Fibroblast of skin of scalp (primary cell): ENCODE measurements at places on chromosomes 3 and 15.

- DNase-seq = peak; percentile 91
Observed at GRCh38 chr3:157248590-157249422, 88.9 kb upstream of the CCNL1 start.

DNA sequence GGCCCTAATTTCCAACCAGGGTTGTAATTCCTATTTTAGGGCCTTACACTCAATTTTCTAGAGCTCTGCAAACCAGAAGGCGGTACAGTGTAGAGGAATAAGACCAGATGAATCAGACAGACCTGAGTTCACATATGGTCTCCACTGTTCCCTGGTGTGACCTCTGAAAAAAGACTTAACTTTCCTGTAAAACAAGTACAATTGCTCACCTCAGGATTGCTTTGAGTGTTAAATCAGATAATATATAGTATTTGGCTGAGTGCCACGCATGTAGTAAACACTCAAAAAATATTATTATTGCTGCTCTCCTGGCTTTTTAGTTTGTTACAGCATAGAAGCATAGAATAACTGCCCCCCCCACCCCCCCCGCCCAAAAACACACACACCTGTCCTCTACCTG is 51.0 kb upstream of the STT3B start:
- DNase-seq = no peak

DNA sequence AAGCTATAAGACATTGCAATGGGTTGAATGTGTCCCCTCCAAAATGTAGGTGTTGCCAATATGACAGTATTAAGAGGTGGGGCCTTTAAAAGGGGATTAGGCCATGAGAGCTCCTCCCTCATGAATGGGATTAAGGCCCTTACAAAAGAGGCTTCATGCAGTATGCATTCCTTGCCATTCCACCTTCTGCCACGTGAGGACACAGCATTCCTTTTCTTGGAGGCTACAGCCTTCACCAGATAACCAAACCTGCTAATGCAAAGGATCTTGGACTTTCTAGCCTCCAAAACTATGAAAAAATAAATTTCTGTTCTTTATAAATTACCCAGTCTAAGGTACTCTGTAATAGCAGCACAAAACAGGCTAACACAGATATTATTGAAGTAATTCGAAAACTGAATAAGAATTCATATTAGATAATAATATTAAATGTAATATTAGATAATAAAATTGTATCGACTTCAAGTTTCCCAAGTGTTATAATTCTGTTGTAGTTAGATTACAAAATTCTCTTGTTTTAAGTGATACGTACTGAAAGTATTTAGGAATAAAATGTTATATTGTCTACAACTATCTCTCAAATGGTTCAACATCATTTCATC is 29.4 kb upstream of the ATP8B4 start:
- peak; percentile 53 for DNase-seq

DNA sequence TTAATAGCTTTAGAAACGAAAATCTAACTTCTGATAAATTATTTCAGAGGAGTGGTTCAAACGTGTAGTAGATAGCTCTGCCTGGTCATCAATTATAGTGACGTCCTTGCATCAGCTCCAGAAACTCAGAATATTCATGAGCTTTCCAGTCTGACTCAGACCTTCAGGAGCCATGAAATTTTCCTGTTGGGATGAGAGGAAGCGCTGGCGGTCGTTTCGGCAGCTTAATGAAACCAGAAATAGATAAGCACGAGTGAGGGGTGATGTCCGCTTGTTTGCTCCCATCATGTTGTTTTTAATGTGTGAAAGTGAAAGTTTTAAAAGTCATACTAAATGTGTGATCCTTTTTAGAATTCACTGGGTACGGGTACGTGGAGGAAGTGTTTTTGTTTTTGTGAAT is 141.1 kb downstream of the PGPEP1L start:
- peak; percentile 77 for DNase-seq

DNA sequence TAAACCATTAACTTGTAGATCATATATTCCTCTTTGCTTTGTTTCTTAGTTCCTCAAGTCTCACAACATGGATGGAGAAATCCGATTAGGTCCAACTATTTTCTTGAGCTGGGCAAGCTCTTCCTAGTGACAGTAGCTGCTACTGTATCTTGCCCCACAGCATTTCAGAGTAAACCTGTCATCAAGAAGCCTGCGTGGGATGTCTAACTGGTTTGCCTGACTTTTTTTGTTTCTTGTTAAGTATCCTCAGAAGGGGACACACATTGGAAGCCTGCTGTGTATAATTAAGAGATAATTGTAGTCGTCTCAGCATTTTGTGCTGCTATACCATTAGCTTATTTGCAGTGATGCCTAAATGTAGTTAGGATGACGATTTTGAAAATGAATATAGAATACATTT is 29.3 kb upstream of the STT3B start:
- DNase-seq = no peak

DNA sequence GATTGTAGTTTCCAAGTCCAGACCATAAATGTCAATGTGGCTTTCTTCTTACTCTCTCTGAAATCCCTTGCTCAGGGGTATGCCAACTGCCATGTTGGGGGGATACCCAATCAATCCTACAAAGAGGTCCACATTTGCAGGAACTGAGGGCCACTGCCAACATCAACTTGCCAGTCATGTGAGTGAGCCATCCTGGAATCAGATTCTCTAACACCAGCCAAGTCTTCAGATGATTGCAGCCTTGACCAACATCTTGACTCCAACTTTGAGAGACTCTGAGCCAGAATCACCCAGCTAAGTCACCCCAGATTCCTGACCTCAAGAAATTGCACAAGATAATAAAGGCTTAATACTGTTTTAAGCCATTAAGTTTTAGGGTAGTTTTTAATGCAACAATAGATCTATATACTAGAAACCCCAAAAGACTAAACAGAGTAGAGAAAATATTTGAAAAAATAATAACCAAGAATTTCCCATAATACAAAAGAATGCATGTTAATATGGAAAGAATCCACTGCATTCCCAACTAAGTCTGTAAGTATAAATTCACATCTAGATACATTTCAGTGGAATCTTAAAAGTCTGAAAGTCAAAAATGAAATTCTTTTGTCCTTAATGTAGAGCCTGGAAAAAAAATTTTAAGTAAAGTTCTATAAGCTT is 22.4 kb downstream of the ISG20 start:
- DNase-seq = peak; percentile 88

DNA sequence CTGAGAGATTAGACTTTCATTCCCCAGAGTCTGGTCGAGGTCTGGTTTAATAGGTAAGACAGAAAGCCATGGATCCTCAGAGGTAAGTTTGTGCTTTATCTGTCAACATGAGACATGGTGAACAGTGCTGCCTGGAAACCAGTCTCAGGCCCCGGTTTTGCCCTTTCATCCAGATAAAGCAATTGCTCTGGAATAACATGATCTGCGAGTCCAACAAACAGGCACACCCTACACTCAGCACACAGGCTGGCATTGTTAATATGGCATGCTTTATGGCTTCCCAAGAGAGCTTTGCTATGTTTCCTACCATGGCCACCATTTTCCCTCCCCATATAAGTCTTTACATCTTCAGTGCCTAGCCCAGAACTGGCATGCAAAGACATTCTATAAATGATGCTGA is 30.1 kb upstream of the MNS1 start:
- no peak for DNase-seq

- DNase-seq = no peak
Observed at GRCh38 chr3:39121621-39122020, 14.1 kb downstream of the TTC21A start.

- no peak for DNase-seq
Observed at GRCh38 chr3:97409612-97410011, 354.9 kb upstream of the ARL6 start.

DNA sequence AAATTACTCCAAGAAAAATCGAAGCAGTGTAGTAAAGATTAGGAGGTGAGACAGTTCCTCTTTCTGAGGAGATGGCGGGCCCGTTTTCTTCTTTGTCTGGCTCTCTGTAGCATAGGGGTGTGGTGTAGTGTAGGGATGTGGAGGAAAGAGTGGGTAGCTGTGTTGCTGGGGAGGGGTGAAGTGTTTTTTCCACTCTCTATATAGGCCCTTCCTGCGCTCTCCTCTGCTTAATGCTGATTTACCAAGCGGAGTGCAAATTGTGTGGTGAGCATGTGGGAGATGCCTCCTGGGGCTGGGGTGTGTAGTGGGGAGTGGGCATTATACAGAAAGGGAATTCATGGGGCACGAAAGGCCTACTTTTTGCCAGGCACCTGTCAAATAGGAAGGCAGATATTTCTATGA is 94.9 kb downstream of the ST6GAL1 start:
- DNase-seq = no peak

DNA sequence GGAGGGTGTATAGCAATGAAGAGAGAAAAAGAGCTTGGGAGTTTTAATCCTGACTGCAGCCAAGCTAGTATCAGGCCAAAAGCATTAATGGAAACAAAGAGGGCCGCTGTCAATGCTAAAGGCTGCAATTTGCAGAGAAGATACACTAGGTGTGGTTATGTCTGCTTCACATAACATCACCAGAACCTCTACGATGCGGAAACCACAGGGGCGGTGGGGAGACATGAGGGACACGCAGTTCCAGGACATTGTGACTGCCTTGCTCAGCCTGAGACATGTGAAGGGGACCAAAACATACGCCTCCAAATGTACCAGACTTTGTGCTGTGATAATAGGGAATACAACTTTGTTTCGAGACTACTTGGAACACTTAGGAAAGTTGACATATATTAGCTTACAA is 88.4 kb downstream of the APBA2 start:
- no peak for DNase-seq

GRCh38 chr3:9826815-9827573 is 16.8 kb downstream of the RPUSD3 start:
- peak; percentile 22 for DNase-seq

GRCh38 chr3:194598771-194599557 is 34.3 kb downstream of the TMEM44 start:
- peak; percentile 99 for DNase-seq

- no peak for DNase-seq
Observed at GRCh38 chr3:16520970-16521881, 7.7 kb upstream of the RFTN1 start.

DNA sequence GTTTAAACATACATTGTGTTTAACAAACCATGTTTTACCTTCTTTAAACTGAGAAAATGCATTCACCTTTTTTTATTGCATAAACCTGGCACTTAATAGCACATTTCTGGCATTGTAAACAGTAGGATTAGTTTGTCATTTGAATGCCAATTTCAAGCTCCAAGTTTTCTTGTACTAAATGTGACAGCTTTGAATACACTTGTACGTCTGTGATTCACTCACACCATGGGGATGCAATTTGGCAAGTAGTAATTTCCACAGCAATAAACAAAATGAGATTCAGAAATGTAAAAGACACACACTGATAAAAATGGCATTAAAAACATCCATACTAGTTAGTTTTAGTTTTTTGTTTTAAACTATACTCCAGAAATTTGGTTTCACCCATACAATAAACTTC is 598.9 kb downstream of the SI start:
- no peak for DNase-seq

- no peak for DNase-seq
Observed at GRCh38 chr3:82462977-82463376, 701.5 kb upstream of the GBE1 start.

GRCh38 chr3:64131725-64132469 is 93.4 kb downstream of the PRICKLE2 start:
- no peak for DNase-seq

DNA sequence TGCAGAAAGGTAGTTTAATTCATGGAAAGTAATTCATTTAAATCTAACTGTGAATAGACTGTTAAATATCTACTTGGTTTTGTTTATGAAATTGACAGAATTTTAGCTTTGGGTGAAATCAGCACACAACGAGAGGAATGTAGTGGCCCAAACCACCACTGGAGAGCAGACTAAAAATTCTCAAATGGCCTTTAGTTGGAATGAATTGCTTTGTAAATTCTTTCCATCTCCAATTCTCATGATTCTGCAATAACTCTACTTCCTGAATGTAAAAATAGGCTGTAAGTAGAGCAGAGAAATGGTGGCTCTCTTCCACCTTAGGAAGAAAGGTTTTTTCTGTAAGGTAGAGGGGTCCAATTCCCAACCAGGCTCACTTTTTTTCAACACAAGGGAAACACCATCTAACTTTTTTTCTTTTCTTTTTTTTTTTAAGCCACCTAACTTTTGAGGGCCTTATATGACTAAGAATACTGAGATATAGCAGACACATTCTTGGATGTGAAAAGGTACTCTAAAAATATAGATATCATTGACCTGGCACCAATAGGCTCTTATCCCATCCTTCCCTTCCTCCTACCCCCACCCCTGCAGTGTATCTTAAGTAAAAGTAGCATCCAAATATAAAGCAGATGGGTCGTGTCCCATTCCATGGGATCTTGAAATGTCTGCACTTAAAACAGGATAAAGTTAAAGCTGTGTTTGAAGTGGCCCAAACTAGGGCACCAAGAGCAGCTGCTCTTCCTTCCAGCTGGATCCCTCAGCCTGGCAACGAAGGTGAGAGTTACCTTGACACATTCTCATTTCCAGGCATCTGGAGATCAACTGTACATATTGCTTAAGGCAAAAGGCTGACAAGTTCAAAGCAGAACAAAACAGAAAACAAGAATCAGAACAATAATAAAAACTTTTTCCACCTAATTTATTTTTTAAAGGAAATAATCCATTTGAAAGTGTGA is 194.1 kb downstream of the TPRG1 start:
- DNase-seq = peak; percentile 36

DNA sequence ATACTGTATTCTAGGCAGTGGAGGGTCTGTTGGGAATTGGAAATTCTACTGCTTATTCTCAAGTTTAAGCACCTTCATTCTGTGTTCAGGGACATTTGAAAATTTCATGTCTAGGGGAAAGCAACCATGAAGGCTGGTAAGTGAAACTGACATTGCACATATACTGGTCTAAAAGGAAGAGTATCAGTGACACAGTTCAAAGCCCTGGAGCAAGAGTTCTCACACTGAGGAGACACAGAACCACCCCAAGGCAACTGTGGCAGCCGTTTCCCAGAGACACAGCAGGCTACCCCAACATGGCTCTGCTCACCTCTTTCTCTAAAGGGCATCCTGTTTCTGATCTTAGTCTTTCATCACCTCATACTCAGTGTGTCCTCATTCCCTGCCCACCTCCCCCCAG is 67.5 kb downstream of the KCNMB2 start:
- no peak for DNase-seq

DNA sequence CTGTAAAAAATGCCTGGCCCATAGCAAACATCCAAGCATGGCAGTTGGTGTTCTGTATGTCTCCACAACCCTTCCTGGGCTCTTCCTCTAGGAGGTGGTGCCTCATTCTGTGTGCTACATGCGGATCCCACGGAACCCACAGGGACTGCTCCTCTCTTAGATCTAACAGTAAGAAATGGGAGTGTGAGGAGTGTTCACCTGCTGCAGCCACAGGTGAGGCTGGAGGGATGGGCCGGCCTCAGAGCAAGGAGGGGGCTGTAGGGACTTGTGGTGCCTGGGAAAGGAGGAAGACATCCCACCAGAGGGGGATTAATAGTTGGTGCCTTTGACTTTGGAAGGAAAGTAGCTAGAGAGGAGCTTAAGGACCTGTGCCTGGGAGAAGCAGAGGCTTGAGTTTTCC is 22.2 kb downstream of the SEMA3G start:
- no peak for DNase-seq

- no peak for DNase-seq
Observed at GRCh38 chr3:175325440-175325839, 466.3 kb downstream of the NAALADL2 start.

- no peak for DNase-seq
Observed at GRCh38 chr3:37324131-37324530, 149.7 kb upstream of the LRRFIP2 start.
